GM20000 (cell line): ENCODE measurements at places on chromosomes 3 and 15.

DNA sequence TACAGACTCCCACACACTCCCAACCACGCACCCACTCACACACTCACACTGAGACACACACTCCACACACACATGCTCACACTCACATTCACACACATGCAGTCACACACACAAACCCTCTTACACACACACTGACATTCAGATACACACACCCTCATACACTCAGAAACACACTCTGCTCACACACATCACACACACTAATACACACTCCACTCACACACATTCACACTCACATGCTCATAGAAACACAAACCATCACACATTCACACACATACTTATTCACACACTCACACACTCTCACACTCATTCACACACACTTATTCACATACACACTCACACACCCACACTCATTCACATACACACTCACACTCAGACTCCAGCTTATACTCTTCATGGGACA, 509.3 kb downstream of the OCA2 start:
- no peak for DNase-seq

- DNase-seq = no peak
Observed at GRCh38 chr15:98713585-98714001, 65.3 kb downstream of the IGF1R start.

GRCh38 chr3:42019144-42019952, 57.4 kb upstream of the ULK4 start:
- DNase-seq = no peak

- no peak for DNase-seq
Observed at GRCh38 chr3:69251078-69251805, 128.8 kb upstream of the LMOD3 start.

DNA sequence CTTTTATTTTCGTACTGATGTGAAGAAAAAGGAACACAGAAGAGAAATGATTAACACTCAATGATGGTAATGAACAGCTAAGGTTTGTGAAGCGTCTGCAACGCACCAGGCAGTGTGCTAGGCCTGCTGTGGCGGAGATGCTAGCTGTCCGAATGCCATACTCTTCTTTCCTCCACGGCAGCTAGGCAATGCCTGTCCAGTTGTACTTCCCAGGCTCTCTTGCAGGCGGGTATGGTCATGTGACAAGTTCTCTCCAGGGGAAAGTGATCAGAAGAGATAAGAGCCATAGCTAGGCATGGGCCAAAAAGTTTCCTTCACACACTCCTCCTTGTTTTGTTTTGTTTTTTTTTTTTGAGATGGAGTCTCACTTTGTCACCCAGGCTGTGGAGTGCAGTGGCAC, 6.7 kb downstream of the TADA3 start:
- DNase-seq = no peak
